ENCODE measurements at places on chromosomes 16 and 17. TPM values are rescaled to one million over a fixed set of nuclear protein-coding genes. Genes with fewer than 3 reads are reported as not detected.

The PLXDC1 gene
- polyA plus RNA-seq: 11.7 TPM

The UMOD gene
- not detected for polyA plus RNA-seq

The RPGRIP1L gene
- 9.4 TPM for polyA plus RNA-seq

The COX11 gene
- polyA plus RNA-seq: 41.9 TPM

The KIF18B gene
- polyA plus RNA-seq: 9.3 TPM

The SNAI3 gene
- 4.5 TPM for polyA plus RNA-seq

The MLKL gene
- polyA plus RNA-seq: 2.8 TPM

The ZSCAN10 gene
- 0.17 TPM for polyA plus RNA-seq

The METRNL gene
- polyA plus RNA-seq: 16.0 TPM

The CDH11 gene
- polyA plus RNA-seq: 120 TPM

The KRTAP9-7 gene
- not detected for polyA plus RNA-seq

The ALOX12 gene
- 1.1 TPM for polyA plus RNA-seq

The SPATA20 gene
- polyA plus RNA-seq: 31.1 TPM

The GPR179 gene
- polyA plus RNA-seq: 0.15 TPM

The ACSM5 gene
- polyA plus RNA-seq: 0.27 TPM

The ENPP7 gene
- polyA plus RNA-seq: not detected

The MRTFB gene
- 19.8 TPM for polyA plus RNA-seq

The KRTAP9-4 gene
- polyA plus RNA-seq: not detected

The GLG1 gene
- polyA plus RNA-seq: 105 TPM

The KRTAP4-9 gene
- not detected for polyA plus RNA-seq

The NPIPA8 gene
- polyA plus RNA-seq: 0.67 TPM

The ZG16B gene
- polyA plus RNA-seq: 0.79 TPM

Data from muscle of back (tissue), 13 donors.